D721Med (cell line): ENCODE measurements at places on chromosomes 12 and 14.

- no peak for DNase-seq
Observed at GRCh38 chr14:76078501-76078900, 73.2 kb upstream of the GPATCH2L start.

- DNase-seq, result no peak
Observed at GRCh38 chr12:110658878-110659277, 30.0 kb downstream of the HVCN1 start.

DNA sequence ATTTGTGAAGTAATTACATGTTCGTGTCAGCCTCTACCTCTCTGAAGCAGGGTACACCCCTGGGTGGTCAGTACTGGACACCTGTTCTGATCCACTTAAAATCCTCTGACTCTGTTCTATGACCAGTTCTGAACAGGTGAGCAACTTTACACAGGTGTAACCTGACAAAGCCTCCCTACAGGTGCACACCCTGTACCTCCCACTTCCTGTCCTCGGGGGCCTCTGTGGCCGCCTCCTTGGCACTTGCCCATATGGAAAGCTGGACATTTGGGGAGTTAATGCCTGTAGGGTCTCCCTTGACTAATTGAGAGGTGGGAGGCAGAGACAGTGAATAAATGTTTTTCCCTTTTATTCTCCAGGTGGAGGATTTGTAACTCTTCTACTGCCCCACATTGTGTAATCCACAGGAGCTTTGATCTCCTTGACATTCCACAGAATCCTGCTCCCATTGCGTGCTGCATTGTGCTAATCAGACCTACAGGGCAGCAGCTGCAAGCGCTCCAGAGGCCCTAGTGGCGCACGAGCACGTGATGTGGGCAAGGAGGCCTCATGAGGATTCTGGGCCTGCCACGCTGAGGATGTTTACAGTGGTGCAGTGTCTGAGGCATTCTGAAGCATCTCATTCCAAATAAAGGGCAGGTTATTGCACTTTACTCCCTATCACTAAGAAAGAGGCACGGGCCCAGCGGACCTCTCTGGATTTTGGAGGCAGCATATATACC, 45.8 kb upstream of the BATF start:
- DNase-seq, result no peak

GRCh38 chr14:105711841-105712460, 185.6 kb downstream of the TMEM121 start:
- DNase-seq, result no peak

- no peak for DNase-seq
Observed at GRCh38 chr14:60326274-60326673, 77.3 kb downstream of the PPM1A start.

DNA sequence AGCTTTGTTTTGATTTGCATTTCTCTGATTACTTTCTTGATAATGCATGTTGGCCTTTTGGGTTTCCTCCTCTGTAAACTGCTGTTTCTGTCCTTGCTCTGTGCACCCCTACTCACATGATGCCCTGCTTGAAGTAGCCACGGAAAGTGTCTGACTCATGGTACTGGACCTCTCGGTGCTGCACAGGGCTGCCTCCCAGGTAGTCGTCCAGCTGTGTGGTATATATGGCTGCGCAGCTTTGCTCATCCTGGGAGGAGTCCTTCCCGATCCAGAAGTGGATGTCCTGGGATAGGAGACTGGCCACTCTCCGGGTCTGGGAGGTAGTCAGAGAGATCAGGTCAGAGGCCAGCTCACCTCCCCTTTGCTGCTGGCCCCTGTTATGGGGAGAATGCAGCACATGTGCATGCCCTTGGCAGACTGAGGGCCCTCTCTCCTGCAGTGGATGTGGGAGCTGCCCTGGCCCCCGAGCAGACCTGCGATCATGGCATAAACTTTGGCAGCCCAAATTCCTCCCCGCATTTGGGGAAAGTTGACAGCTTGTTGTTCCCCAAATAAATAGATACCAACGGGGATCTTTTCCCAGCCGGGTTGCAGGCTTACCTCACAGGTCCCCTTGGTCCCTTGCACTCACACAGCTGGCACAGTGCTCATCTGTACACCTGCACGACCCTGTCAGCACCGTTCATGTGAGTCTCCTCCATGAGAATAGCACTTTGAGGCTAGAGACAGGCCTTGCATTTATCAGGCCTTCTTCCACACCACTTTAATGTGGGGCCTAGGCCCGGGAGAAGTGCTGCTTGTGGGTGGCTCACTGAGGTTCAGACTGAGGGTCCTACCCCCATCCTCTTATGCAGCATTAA, 5.2 kb downstream of the AVIL start:
- no peak for DNase-seq

- no peak for DNase-seq
Observed at GRCh38 chr12:6213969-6214368, 13.8 kb downstream of the CD9 start.
